ENCODE measurements at places on chromosomes 11 and 22.

GRCh38 chr11:1435820-1436467, 46.2 kb downstream of the BRSK2 start:
- no peak for DNase-seq

GRCh38 chr22:24099666-24100065, 81.6 kb upstream of the SUSD2 start:
- no peak for DNase-seq

GRCh38 chr11:1988667-1989317, 8.8 kb downstream of the H19 start:
- DNase-seq: no peak

DNA sequence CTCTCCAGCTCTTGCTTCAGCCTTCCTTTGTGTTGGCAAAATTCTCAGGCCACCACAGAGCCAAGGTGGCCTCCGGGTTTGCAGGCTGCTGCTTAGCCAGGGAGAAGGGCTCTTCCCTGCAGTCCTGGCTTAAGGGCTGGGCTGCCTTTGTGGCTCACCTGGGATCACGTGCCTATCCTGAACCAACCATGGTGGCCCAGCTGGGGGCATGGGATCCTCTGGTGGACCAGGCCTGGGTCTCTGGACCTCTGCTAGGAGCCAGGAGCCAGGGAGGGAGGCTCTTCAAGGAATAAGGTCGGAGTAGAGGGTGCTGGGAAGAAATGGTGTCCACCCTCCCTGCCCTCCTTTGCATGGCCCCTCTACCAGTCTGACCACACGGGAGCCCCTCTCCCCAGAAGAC, 43.9 kb downstream of the CACNA1I start:
- no peak for DNase-seq

DNA sequence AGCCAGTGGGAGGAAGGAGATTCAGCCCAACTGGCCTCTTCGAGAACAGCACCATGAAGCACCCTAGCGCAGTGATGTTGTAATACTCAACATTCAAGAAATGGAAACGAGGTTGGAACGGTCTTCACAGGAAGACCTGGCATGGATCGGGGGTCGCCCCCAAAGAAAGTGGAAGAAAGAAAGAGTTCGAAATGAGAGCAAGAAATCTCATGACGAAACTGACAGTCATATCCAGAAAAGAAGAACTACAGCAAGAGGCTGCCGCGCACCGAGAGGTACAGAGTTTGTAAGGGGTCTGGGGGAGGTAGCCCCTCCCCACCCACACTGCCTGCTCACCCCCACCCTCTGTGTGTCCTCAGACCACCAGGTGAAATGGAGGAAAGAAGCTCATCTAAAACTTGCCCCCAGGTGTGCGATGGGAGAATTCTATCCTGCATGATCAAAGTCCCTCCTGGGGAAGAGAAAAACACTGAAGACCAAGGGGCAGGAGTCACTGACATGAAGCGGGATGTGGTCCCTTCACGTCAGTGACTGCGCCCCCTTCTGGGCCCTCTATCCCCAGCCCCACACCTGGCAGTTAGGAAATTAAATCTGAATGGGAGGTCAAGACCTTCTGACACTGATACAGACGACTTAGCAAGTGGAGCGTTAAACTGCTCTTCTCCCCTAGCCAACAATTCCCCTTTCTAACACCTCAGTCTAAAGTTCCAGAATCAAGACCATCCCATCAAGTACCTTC, 52.9 kb upstream of the SPATA19 start:
- DNase-seq: no peak

Data from C1 segment of cervical spinal cord (tissue), 14 donors.